NCI-H774 (cell line): ENCODE measurements at places on chromosomes 11 and 22.

DNA sequence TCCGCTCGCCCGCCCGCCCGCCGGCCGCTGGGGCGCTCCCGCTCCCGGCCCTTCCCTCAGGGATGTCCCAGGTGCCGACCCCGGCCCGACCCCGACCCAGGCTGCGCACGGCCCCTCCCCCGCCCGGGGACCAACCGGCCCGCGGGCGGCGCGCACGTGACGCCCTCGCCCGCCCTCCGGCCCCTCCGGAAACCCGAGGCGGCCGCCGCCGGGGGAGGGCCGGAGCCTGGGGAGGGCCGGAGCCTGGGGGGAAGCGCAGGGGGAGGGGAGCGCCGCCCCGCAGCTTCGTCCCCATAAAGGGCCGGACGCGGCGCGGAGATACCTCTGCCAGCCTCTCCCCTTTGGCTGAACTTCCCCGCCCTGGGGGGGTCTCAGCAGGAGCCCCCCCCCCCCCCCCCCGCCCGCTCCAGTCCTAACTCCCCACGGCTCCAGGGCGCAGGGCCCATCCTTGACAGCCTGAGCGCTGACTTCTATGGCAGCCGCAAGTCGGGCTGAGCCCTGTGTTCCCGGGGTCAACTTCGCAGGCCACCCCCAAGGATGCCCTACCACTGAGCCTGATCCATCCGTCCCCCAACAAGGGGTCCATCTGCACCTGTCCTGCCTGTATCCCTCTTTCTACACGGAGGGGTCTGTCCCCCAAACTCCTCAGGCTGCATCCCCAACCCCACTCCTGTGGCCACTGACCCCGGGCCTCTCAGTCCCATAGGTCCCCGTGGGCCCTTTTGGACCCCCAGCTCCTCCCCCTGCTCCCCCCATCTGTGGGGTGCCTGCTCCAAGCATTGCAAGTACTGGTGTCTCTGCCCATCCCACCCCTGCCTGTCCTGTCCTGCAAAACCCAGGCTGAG is at the start of gene MAPK12:
TSS of gene MAPK12 (minus strand) at position 69 of the 845 bp plus-strand sequence. CDS start 174 bp downstream, outside the sequence.
- DNase-seq = no peak

GRCh38 chr11:31656051-31656450 is 146.5 kb downstream of the ELP4 start:
- no peak for DNase-seq

- DNase-seq = no peak
These were observed 237.6 kb upstream of the CCDC179 start for GRCh38 chr11:23097891-23098290.

GRCh38 chr11:90250970-90251369 is 28.1 kb upstream of the CHORDC1 start:
- peak; percentile 75 for DNase-seq

DNA sequence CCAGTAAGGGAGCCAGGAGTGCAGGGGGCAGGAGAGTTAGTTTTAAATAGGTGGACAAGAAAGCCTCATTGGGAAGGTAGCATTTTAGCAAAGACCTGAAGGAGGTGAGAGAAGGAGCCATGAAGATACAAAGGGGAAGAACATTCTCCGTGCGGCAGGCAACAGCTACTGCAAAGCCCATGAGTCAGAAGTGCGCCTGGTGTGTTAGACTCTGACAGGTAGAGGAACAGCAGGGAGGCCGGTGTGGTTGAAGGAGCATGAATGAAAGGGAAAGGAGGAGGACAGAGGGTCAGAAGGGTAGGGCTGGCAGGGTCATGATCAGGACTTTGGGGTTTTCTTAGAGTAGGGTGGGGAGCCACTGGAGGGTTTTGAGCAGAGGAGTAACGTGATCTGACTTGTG is 34.5 kb upstream of the PAMR1 start:
- DNase-seq = no peak

DNA sequence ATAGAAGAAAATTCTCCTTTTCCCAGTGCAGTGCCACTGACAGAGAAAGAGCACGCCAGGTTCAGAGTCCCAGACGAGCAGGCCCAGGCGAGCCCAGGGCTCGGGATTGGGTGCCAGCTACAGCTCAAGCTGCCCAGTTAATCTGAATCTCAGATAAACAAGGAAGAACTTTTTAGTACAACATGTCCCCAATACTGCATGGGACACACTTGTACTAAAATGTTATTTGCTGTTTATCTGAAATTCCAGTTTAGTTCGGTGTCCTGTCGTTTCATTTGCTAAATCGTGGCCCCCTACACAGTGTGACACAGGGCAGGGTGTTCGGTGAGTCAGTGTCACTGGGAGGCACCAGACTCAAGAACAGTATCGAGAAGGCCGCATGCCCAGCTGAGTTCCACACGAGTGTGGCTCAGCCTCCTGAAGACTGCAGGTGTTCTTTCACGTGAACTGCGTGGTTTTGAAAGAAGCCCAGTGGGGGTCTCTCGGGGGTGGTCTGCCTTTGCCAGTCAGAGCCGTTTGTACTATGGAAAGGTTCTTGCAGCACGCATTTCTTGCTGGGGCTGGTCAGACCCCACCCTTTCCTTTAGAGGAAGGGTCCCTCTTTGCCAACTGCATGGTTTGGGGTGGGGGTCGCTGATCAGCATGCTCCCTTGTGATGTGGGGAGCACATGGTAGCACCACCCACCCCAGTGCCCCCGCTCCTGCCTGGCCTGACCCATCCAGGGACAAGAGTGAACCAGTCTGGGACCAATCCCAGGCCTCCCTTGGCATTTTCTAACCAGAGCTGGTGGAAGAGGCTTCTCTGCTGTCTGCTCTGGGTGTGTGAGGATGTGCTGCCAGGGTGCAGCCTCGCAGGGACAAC is 115.6 kb upstream of the B3GAT1 start:
- DNase-seq = no peak

DNA sequence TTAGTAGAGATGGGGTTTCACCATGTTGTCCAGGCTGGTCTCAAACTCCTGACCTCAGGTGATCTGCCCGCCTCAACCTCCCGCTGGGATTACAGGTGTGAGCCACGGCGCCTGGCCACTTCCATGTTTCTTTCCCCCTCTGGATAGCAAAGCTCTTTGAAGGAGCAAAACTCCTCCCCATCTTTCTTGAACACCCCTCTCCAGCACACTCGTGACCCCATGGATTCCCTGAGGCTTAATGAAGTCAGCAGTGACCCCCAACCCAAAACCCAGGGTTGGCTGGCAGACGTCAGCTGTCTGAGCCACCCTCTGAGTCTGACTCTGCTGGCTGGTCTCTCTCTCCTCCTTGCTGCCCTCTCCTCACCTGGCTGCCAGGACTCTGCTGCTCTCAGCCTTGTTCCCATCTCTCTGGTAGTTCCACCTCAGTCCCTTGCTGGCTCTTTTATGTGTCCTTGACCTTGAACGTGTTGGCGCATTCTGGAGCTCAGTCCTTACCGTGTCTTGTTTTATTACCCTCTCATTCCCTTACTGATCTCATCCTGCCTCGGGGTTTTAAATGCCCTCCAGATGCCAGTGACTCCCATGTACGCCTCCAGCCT is 44.5 kb downstream of the PARVG start:
- no peak for DNase-seq

DNA sequence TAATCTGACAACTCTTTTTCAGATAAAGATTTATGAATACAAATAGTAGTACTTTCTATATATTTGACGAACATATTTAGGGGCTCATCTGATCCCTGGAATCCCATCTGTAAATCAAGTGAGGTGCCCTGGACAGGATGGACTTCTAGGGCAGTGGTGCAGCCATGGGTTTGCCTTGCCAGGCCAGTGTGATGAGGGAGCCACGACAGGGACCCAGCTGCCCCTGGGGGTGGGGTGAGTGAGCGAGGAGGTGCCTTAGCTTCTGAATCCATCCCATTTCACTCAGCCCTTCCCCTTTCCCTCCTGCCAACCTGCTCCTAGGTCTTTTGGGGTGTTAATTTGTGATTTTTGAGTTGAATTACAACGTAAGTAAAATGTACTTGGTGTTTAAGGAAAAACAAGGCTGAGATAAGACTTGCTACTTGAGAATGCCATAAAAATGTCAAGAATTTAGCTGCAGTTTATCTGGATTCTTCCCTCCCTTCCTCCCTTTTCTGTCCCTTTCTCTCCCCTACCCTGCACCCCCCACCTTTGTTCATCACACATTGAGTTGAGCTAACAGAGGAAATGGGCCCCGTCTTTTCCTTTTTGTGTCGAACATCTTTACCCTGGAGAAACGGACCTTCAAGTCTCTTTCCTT is 60.8 kb downstream of the PPFIBP2 start:
- DNase-seq = no peak

DNA sequence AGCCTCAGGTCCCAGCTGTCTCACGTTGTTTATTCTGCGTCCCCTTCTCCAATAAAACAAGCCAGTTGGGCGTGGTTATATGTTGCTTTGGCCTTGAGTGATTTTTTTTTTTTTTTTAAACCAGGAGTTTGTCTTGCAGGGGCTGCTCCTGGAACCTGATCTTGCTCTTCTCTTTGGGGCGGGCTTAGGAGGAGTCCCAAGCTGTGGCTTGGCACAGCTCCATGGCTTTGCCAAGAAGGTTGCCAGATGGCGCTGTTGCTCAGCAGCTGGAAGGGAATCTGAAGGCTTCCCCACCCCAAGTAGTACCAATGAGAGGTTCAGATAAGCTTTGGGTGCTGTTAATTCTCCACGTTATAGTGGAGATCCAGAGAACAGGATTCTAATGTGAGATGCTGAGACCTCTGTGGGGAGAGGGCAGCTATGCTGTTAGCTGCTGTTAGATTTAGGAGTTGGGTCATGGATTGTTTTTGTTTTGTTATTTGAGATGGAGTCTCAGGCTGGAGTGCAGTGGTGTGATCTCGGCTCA is 2.0 kb upstream of the FERMT3 start:
- DNase-seq = peak; percentile 61

GRCh38 chr11:97019754-97020153 is 629.9 kb downstream of the JRKL start:
- no peak for DNase-seq

DNA sequence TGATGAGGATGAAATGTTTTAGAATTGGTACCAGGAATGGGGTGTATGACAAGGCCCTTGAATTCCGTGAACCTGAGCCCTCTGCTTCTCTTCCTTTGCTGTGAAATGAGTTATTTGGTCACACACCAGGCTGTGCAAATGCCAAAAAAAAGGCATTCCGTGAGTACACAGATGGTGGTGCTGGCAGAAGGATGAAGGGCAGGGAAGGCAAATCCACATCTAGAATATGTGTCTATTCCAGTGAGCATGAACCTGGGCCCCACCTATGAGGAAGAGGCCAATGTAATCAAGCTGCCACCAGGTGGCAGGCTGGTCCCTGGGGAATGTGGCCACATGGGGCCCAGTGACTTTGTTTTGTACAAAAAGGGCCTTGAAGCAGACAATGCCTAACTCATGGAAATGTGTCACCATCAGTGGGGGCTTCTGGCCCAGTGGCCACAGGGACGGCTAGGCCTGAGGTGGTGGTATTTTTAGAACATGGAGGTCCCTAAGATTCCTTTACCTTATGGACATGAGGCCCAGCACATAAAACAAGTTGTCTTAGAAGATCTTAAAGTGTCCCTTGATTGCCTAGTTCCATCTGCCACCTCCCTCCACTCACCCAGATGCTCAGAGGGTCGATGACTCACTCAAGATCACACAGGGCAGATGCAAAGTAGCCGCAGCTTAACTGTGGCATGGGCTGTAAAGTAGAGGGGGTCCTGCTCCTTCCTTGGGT is 3.9 kb upstream of the RNF215 start:
- DNase-seq = peak; percentile 14

- no peak for DNase-seq
These were observed 694.8 kb upstream of the CCDC179 start for GRCh38 chr11:23555085-23555484.

- DNase-seq = no peak
These were observed 20.6 kb downstream of the PACSIN2 start for GRCh38 chr22:42994276-42994916.

DNA sequence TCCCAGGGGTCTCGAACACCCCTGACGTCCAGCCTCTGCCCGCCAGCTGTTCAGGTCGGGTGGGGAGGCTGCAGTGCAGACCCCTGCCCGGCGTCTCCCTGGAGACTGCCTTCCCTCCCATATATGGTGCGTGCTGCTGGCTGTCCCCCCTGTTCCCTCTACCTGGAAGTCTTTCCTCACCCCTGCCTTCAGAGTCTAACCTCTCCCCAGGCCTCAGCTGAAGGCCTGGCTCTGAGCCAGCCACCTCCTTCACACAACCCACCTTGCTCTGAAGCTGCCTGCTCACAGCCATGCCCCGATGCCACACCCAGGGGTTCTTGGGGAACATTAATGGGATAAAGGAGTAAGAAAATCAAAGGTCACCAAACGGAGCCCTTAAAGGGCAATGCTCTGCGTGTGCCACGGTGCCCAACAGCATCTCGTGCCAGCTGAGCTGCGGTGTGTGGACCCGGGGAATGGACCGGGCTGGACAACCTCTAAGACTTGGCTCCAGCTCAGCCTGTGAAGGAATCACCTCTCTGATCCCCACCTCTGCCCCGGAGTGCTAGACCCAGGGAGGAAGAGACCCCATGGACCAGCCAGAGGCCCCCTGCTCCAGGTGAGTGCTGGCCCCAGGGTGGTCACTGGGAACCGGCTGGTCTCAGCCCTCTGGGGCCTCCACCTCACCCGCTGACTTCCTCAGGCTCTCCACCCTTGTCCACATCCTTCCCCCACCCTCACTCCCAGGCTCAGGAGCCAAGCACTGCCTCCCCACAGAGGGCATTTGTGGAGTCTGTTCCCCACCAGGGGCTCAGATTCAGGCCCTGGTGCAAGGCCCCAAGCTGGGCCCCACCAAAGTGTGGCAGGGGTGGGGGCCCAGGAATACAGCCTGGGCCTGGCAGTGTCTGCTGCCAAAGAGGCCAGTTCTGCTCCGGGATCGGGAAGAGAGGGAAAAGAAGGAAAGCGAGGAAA is at the start of gene NLRP6:
TSS of gene NLRP6 (plus strand) at position 407 of the 951 bp plus-strand sequence. CDS start at position 570, 163 bp downstream.
- DNase-seq = no peak

DNA sequence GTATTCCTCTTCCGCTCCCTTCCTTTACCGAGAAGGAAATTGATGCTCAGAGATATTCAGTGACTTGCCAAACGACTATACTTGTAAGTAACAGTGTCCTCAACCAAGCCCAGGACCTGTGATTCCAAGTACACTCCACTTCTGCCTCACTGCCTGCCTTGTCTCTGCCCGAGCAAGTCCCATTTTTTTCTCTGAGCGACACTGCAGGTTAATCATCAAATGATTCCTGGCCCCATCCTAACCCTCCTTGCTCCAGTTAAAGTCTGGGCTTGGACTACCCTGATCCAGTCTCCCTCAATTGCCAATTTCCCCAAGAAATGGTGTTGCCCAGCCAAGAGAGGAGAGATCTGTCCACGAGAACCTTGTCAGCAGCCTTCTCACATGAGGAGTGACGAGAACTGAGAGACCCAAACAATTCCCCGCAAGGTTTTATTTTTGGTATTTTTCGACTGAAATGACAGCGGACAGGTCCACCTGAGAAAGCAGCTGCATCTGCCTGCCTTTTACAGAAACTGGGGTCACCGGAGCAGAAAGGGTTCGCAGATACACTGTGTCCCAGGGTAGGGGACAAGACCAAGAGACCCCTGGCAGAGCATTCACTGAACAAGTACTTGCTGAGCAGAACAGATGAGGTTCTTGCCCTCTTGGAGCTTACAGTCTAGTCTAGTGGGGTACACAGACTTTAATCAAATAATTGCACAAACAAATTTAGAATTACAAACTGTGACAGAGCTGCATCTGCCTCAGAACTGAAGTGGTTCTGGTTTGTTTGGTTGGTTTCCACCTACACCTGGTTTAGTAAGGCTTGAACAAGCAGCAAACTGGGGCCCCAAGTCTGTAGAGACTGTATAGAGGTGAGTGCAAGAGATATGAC is 11.4 kb downstream of the POU2AF1 start:
- DNase-seq = no peak
